ENCODE measurements at places on chromosomes 1 and 21.
A peak's percentile ranks its signal among the peaks of the same experiment; 100 is the strongest.

GRCh38 chr1:175417316-175417715 is 224.7 kb upstream of the KIAA0040 start:
- no peak for DNase-seq

DNA sequence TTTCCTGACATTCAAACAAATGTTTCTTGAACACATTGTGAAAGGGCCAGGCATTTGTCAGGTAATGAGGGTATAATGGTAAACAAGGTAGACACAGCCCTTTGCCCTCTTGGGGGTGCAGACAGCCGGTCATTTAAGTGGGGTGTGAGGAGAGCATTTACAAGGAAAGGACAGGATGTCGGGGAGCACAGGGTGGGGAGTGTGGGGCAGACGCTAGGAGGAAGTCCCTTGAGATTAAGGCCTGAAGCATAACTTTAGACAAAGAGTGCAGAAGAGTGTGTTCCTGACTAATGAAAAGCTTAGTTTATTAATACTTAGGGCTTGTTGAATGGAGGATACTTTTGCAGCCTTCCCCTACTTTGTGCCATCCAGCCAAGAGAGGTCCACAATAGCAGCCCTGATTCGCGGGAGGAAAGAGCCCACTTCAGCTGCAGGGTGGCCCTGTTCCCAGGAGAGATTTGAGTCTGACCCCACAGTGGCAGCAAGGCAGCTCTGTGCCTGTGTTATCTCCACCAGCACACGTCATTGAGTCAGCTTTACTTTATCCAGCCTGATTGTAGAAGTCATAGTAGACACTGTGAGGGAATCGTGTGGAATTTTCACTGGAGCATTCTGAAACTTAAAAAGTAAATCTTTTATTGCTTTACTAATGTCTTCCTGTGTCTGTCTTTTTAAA is 35.1 kb downstream of the MPZL1 start:
- DNase-seq = no peak

DNA sequence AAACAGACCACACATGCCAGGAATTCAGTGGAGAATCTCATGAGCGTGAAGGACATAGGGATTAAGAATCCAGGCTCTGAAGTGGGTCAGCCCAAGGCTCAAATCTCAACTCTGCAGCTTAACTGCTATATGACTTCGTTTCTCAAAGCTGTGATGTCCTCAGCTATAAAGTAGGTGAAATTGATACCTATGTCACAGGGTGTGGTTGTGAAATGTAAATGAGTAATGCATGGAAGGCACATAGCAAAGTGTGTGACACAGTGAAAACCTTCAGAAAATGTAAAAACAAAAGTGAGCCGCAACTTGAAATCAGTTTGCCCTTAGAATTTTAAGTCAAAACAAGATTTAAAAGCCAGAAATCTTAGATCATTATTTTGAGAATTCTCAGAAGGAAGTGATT is 145.7 kb upstream of the PRMT6 start:
- no peak for DNase-seq

DNA sequence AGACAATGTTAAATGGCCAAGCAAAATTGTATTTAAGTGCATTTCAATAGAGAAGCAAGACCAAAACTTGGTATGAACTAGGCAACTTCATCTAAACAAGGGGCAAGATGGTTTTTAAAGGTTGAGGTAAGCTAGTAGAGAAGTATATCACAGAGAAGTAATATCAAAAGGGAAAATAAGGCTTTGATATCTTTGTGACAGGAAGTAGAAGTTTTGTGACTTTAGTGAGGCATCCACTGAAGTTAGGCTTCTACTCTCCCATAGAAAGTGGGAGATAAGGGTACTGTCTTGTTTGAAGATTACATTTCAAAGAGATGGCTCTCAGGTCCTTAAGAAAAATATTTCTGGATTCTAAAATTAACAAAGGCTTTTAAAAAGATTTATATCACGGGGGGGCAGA is 8.9 kb downstream of the OR10T2 start:
- DNase-seq = no peak

DNA sequence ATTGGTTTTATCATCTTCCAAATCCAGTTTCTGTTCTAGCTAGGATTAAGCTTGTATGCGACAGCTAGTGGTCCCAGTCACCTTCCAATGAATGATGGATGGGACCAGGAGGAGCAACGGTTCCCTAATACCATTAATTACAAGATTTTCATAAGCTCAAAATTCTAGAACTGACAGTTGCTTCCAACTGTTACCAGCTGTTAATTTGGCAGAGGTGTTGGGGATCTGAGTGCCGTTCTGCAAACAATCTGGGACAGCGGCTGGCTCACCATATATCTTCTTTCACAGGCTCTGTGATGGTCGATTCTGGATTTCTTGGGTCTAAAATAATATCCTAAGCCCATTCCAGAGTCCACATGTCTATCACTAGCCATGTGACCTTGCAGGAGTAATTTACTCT is 34.5 kb upstream of the RALGPS2 start:
- DNase-seq = no peak

DNA sequence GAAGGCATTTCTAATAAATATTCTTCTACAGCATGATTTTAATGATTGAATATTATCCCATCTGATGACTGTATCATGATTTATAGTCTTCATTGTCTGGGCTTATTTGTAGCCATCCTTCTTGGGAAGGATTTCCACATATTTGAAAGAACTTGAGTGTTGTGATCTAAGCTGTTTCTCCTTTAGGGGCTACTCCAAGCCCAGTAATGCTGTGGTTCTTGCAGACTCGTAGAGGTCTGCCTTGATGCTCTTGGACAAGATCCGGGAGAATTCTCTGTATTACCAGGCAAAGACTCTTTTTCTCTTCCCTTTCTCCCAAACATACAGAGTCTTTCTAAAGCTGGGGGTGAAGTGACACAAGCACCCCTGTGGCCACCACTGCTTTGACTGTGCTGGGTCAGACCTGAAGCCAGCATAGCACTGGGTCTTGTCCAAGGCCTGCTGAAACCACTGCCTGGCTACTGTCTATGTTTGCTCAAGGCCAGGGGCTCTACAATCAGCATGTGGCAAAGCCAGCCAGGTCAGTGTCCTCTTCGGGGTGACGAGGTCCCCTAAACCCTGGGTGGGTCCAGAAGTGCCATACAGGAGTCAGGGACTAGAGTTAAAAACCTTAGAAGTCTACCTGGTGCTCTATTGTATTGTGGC is 107.4 kb downstream of the GIPC2 start:
- no peak for DNase-seq

- DNase-seq = no peak
Observed at GRCh38 chr1:226889616-226890330, 19.4 kb downstream of the PSEN2 start.

DNA sequence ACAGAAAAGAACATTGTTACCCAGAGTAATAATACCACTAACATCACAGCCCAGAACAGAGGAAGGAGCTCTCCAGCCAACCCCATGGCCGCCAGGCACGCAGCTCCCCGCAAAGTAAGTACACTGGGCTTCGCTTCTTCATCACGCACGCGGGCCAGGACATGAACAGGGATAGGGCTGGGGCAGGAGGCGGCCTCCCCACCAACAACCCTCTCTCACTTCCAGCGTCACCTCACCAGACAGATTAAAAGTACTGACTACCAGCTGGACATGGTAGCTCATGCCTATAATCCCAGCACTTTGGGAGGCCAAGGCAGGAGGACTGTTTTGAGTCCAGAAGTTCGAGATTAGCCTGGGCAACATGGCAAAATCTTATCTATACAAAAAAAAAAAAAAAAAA is 78.3 kb downstream of the NPHP4 start:
- no peak for DNase-seq

GRCh38 chr1:64962441-64962840 is 3.9 kb downstream of the JAK1 start:
- no peak for DNase-seq

GRCh38 chr1:212671342-212672031 is 28.2 kb downstream of the BATF3 start:
- peak; percentile 86 for DNase-seq

DNA sequence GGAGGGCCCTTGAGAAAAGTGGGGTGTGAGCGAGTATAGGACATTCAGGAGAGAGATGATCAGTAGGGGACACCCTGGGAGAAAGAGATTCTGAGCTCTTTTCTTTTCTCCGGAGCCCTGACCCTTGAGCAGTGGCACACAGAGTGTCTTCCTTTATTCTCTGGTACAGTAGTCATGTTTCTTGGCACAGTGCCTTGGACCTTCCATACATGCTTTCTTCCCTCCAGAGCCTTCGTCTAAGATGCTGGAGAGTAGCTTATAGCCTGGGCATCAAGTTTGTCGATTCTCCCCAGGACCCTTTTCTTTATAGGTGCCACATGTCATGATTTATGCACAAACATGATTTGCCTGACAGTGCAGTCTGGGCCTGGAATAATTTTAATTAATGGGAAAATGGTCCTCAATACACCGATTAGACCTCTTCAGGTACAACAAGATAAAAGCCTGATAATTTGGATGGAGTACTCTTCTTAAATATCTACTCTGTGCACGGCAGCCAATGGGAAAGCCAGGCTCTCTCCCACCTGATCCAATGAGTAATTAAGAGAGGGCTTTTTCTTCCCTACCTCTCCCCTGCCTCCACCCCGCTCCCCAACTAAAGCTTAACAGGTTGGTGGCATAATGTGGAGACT is at the start of gene TBX19:
TBX19 (plus strand) TSS at position 582 of the 632 bp plus-strand sequence. CDS start 214 bp downstream, outside the sequence.
- DNase-seq = no peak

- DNase-seq = no peak
Observed at GRCh38 chr1:220243947-220244346, 28.3 kb downstream of the RAB3GAP2 start.

DNA sequence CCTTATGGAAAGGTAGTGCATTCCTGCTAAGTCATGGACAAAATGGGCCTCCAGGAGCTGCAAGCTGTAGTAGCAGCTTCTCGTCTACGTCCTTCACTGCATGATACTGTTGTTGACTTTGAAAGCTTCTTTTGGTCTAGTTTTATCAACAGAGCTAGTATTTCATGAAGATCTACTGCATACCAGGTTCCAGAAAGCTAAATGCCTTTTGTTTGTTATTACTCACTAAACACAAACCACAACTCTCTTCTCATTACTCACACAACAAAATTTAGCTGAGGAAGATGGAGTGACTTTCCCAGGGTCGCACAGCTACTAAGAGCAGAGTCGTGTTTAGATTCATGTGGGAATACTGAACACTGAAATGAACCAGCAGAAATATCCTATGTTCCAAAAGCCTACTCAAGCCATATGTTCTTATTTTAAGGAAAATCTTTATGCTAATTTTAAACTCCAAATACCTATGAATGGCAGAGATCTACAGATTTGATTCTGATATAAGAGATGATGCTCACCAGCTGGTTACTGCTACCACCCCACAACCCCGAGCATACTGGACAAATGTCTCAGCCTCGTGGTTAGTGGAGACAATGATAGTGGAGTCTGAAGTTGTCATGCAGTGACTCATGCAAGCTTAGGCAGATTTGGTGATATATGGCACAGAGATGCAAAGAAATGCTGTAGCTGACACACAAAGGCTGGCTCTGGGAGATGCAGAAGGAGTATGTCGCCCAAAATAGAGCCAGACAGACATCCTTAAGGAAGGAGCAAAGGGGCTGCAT is 20.6 kb downstream of the PGBD2 start:
- DNase-seq = no peak

DNA sequence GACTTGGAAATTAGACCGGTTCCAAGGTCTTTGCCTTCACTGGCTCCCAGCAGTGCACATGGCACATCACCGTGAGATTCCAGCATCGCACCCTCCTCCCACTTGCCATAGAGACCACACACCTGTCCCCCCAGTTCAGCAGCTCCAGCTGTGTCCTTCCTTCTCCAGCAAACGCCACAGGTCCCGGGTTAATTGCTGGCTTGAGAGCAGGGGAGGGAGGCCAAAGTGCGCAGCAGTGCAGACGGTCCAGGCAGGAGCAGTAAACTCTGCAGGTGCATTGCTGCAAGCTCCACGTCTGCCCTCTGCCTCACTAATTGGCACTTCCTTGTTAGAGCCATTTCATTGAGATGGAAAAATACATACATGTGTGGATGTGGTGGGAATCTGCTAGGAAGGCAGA is 65.3 kb downstream of the KLHDC7A start:
- no peak for DNase-seq

DNA sequence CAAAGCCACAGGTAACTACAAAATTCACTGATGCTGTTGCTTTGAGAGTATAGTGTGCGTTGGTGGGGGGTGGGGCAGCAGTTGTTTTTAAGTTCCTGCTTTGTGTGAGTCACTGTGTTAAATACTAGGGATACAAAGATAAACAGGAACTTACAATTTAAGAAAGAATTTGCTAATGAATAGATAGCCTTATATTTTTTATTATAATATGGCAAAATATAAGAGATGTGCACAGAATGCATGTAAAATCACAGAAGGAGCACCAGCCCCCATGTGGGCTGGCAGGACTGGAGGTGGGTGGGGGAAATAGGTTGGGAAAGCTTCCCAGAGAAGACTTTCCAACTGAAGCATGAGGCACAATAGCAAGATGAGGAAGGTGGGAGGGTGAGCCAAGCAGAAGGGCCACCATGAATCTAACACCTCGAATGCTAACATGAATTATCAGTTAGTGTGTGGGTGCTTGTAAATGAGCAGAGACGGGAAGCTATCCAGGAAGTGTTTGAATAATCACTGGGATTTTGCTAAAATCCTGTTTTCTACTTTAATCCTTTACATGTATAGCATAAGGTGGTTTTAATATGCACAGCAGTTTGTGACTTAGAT is 57.0 kb upstream of the RAVER2 start:
- DNase-seq = no peak

DNA sequence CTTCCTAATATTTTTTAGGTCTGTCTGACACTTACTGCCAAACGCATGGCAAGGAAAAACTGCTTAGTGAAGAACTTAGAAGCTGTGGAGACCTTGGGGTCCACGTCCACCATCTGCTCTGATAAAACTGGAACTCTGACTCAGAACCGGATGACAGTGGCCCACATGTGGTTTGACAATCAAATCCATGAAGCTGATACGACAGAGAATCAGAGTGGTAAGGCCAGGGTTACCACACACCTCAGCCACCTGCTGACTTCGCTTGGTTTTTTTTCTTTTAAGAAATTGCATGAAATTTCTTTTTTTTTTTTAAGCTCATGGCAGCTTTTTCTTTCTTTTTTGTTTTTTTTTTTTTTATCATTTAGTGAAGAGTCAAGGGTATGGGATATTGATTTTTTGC is 17.2 kb downstream of the ATP1A1 start:
- no peak for DNase-seq

DNA sequence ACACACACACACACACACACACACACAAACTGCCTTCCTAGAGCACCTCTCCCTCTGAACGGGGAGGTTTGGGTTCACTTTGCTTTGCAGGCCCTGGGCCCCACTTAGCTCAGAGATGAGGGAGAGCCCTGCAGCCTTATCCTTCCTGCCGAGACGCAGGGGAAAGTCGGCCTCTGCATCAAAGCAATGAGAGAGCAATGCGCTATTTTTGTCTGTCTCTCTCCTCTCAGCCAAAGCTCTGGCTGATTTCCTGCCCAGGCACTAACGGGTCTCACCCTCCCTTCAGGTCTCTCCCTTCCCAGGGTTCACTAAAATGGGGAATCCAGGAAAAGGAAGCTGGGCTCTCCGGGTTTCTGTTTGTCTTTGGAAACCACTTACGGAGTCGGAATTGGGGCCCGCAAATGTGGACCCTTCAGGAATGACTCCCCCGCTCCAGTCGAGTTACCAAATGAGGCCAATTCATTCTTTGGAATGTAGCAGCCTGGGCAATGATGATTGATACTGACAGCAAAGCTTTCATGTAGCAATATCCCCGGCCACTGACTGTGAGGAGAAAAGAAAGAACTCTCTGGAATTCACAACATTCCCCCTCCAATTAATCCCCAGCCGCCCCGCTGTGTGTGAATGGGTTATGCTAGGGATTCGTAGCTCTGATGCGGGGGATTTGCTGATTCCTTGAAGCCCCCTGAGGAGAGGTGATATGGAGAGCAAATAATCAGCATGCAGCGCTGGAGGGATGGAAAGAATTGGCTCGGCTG is 61.5 kb upstream of the WLS start:
- DNase-seq = no peak

- DNase-seq = peak; percentile 52
Observed at GRCh38 chr1:37317870-37318467, 156.4 kb upstream of the ZC3H12A start.

All from COR-L47 (cell line).